ENCODE measurements at places on chromosomes 5 and 9. TPM values are rescaled to one million over a fixed set of nuclear protein-coding genes. Genes with fewer than 3 reads are reported as not detected.

DNA sequence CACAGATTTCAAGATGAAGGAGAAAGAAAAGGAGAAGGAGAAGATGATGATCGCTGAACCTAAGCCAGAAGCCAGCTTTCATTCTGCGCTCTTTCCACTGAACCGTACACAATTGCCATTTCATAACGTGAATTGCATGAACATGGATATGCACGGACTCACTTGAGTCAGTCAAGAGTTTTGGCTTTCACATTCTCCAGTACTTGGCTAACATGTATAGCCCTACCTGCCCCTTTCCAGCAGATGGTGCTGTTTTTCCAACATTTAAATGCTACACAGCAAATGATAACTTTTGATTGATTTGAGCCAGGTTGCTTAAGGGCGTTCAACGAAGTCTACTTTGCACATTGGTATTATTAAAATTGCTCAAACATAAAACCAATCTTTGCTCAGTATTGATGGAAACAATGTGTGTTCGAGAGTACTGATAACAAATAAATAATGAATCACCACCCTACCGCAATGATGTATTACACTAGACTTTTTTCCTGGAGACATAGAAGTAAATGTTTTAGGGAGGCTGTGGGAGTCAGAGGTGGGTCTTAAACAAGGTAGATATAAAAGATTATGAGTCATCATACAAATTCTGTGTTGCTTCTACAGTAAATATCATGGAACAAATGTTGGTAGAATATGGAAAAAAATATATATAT lies 196.4 kb downstream of the TRPM3 start:
- peak; percentile 16 for DNase-seq

DNA sequence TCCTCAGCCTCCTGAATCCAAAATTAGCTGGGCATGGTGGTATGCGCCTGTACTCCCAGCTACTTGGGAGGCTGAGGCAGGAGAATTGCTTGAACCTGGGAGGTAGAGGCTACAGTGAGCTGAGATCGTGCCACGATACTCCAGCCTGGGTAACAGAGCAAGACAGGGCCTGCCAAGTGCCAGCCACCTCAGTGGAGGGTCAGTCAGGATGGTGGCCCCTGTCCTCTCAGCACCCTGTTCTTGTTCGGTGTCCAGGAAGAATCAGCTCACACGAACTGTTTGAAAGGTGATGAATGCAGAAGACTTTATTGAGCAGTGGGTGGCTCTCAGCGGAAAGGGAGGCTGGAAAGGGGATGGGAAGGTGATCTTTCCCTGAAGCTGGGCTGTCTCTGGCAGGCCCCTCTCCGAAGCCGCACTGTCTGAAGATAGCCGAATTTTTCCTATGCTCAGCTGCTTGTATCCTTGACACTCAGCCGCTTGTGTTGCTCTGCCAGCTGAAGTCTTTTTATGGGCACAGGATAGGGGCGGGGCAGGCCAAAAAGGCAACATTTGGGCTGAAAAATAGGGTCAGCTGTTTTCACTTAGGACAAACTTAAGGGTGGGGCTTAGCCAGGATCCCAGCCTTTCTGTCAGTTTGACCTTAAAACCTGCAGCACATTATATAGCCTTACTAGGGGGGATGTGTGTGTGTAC lies 50.9 kb downstream of the UBE2R2 start:
- DNase-seq = no peak

DNA sequence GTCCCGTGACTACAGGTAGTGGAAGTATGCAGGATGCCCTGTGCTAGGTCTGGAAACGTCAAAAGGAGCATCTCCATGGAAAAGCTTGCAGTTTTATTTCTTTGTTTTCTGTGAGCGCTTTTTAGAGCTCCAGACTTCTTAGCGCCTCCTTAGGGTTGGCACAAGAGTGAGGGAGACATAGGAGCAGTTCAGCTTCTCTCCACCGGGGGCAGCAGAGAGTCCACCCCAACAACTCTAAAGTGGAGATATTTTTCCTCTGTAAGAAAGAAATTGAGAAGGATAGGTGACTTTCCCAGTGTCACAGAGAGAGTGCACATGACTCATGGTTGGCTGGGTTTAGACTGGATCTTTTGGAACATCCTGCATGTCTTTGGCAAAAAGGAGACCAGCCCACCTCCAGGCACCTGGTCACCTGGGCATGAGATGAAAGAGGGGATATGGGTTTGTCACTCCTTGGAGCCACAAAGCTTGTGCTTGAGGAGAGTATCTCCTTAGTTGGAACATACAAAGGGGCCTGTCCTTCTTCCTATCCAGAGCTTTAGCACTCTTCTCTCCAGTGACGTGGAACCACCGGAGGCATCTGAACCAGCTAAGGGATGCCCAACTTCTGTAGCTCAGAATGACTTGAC lies 637.7 kb downstream of the SEMA5A start:
- DNase-seq = no peak

- no peak for DNase-seq
Measured at GRCh38 chr9:106286249-106286648, 576.7 kb upstream of the ZNF462 start.

GRCh38 chr9:561427-561826 lies 280.1 kb upstream of the DMRT1 start:
- DNase-seq = no peak

GRCh38 chr9:91929331-91929730 lies 20.7 kb downstream of the ROR2 start:
- no peak for DNase-seq

- peak; percentile 8 for DNase-seq
Measured at GRCh38 chr9:116661037-116661954, 25.8 kb upstream of the TRIM32 start.

GRCh38 chr5:111083323-111083722 lies 8.8 kb upstream of the WDR36 start:
- DNase-seq = no peak

DNA sequence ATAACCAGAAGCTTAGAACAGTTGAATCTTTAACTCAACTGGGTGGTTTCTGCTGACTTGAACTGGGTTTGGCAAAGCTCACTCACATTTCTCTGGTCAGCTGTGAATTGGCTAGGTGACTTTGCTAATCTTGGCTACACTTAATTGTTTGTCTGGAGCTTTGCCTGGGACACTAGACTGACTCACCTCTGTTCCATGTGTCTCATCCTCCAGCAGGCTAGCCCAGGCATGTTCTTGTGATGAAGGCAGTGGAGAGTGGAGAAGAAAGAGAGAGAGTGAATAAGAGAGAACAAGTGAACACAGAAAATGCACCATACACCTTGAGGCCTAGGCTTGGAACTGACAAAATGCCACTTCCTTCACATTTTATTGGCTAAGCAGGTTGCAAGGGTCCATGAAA lies 32.6 kb downstream of the SPATA31D1 start:
- no peak for DNase-seq

GRCh38 chr5:129658801-129659200 lies 89.1 kb upstream of the MINAR2 start:
- DNase-seq = no peak

DNA sequence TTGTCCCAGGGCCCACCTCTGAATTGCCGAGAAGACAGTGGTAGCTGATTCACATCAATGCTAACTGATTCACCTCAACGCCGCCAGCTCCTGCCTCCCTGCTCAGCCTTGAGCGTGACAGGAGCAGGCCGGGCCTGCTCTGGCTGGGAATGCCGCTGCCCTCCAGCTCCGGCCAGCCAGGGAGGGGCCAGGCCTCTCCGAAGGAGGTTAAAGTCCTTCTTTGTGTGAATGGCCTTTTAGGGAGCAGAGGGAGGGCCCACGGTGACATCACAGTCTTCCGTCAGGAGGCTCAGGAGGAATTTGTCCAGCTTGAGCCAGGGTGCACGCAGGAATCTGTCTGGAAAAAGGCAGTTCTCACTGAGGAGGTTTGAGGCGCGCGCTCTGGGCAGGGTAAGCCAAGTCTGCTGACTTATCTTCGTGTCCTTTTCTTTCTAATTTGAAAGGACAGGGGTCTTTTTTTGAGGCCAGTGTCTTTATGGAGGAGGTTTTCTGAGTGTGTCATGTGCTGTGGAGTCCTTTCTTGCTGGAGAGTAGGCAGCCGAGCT lies 82.7 kb downstream of the C9orf152 start:
- no peak for DNase-seq

DNA sequence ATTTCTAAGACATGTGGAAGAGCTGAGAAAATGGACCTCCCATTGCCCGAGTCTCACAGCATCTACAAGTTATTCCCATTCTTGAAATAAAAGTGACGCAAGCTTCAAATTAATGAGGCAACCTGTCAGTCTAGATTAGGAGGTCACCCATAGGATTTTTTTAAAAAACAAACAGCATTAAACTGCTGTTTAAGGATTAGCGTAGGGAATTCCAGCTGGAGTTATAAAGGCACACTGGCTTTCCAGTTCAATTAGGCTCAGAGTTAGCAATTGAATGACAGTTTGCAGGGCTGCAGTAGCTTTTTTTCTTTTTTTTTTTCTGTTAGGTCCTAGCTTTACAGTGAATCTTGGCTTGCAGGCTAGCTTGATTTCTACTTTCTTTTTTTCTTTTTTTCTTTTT lies 16.2 kb downstream of the PRKACG start:
- no peak for DNase-seq

DNA sequence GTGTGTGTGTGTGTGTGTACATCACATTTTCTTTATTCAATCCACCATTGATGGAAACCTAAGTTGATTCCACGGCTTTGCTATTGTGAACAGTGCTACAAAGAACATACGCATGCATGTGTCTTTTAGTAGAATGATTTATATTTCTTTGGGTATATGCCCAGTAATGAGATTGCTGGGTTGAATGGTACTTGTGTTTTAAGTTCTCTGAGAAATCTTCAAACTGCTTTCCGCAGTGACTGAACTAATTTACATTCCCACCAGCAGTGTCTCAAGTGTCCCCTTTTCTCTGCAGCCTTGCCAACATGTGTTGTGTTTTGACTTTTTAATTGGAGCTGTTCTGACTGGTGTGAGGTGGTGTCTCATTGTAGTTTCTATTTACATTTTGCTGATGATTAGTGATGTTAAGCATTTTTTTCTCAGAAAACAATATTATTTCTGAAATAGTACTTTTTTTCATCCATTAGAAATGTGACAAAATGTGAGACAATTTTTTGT lies 769.7 kb downstream of the TAF11L14 start:
- no peak for DNase-seq

GRCh38 chr9:126411948-126412284 lies 85.3 kb downstream of the MVB12B start:
- DNase-seq = no peak

GRCh38 chr9:117114768-117115167 lies 300.1 kb downstream of the ASTN2 start:
- no peak for DNase-seq

- no peak for DNase-seq
Measured at GRCh38 chr9:30609713-30610112, 1774.7 kb upstream of the ACO1 start.

GRCh38 chr5:129124608-129125007 lies 30.1 kb downstream of the ISOC1 start:
- no peak for DNase-seq

- no peak for DNase-seq
Measured at GRCh38 chr5:963310-963672, 45.3 kb upstream of the NKD2 start.

GRCh38 chr5:100900142-100900795 lies 2.8 kb downstream of the ST8SIA4 start:
- peak; percentile 3 for DNase-seq

DNA sequence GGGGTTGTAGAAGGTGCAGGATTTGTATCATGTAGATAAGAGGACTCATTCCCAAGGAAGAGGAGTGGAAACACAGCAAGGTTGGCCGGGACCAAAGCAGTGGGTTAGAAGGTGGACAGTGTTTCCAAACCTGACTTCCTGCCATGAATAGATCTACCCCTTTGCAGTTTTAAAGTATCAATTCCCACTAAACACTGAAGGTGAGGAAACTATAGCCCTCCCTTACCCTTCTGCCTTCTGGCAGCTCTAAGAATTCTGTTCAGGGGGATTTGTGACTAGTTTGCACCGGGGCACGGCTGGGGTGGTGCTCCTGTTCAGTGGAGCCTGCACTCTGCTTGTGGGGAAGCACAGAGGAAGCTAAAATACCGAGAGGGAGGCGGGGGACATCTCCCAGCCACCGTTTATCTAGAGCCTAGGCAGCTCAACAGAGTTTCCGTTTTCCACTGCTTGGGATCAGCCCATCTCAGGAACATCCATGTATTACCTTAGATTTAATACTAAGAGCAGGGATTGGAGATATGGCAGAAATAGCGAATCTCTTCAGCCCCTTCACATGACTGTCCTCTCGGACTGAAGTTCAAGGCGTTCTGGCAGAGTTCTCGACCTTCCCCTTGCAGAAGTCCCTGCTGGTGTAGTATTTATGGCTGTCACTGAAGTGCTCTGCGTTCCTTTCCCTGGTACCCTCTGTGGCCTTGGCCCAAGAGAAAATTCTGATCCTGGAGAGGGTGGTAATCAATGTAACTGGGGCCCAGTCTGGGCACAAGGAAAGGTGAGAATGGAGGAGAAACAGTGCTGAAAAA lies 5.4 kb downstream of the ISL1 start:
- DNase-seq = no peak

DNA sequence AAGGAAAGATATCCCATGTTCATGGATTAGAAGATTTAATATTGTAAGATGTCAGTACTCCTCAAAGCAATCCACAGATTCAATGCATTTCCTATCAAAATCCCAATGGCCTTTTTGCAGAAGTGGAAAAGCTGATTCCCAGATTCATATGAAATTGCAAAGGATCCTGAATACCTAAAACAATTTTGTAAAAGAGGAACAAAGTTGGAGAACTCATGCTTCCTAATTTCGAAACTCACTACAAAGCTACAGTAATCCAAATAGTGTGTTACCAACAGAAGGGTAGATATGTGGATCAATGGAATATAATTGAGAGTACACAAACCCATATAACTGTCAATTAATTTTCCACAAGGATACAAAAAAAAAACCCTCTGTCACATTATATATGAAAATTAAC lies 154.3 kb upstream of the ZNF618 start:
- DNase-seq = no peak

DNA sequence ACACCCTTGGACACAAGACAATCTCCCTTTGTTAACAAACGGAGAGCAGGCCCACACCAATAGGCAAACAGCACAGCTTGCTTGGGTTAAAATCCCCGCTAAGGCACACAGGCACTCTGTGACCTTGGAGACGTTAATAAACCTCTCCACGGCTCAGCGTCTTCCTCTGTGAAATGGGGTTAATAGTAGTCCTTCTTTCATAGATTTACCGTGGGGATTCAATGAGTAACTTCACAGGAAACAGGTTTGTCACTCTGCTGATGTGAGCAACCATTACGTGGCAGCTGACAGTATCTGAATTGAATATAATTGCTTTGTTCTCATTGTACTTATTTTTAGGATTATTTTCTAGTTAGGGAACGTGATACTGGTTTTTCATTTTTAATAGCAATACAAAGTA lies 65.2 kb upstream of the ADRA1B start:
- DNase-seq = no peak

DNA sequence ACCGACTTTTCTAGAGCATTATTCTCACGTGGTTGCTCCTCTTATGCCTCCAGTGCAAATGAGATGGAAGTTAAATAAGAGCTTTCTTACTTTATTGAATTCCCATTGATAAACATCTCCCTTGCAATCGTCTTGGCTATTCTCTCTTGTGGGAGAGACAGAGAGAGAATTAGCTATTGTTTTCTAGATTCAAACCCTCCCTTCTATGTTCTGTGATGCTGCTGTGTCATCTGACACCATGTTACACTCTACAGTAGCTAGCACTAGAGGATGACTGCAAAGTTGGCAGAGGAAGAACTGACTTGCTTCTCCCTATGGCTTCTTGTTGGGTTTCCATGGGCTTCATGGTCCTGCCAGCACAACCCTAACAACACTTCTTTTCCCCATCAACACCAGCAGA lies 134.6 kb upstream of the RANBP3L start:
- no peak for DNase-seq

The C9 gene
- total RNA-seq = not detected

The UBAC1 gene
- total RNA-seq = 32.8 TPM

The LPCAT1 gene
- total RNA-seq = 129 TPM

The TEK gene
- total RNA-seq = 8.0 TPM

The GPR150 gene
- not detected for total RNA-seq

The CTNND2 gene
- total RNA-seq = 66.9 TPM

The AIF1L gene
- 17.8 TPM for total RNA-seq

The SGCD gene
- total RNA-seq = 7.5 TPM
